Sigmoid colon (tissue), 7 donors: ENCODE measurements at places on chromosomes 12 and 14.
A peak's percentile ranks its signal among the peaks of the same experiment; 100 is the strongest.

GRCh38 chr12:131444220-131445164 is 266.4 kb upstream of the SFSWAP start:
- no peak for DNase-seq

DNA sequence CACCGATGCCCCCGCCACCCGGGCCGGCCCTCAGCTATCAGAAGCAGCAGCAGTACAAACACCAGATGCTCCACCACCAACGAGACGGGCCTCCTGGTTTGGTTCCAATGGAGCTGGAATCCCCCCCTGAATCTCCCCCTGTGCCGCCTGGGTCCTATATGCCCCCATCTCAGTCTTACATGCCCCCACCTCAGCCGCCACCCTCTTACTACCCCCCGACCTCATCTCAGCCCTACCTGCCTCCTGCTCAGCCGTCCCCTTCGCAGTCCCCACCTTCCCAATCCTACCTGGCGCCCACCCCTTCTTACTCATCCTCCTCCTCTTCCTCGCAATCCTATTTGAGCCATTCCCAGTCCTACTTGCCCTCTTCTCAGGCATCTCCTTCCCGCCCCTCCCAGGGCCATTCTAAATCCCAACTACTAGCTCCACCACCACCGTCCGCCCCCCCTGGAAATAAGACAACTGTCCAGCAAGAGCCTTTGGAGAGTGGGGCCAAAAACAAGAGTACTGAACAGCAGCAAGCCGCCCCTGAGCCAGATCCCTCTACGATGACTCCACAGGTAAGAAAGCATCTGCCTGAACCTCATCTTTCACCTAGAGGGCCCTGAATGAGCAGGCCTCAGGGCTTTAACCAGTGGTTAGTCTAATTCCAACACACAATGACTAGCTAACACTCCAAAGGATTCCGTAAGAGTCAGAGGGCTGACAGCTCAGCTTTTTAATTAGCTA is 851 bp downstream of the YLPM1 start:
- DNase-seq: peak; percentile 65

DNA sequence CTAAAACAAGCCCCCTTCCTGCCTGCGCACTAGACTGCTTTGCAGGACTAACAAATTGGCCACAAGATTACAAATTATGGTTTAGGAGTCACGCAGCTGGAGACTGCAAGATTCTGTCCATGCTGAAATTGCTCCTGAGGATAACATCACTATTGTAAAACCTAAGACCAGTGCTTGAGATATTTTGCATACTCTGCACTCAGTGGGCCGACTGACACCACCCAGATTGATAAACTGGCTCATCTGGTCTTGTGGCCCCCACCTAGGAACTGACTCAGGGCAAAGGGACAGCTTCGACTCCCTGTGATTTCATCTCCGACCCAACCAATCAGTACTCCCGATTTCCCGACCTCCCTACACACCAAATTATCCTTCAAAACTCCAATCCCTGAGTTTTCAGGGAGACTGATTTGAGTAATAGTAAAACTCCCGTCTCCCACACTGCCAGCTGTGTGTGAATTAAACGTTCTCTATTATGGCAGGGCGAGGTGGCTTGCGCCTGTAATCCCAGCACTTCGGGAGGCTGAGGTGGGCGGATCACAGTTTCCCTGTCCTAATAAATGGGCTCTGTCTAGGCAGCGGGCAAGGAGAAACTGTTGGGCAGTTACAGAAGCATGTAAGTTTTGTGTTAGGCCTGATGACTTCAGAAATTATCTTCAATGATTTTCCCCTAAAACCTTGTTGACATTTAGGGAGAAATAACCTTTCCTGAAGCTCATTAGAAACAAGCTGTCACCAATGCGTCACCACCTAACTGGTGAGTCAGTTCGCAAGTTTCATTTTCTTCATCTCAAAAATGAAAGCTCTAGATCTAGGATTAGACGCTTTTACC is 5.3 kb upstream of the UBC start:
- DNase-seq: peak; percentile 54

DNA sequence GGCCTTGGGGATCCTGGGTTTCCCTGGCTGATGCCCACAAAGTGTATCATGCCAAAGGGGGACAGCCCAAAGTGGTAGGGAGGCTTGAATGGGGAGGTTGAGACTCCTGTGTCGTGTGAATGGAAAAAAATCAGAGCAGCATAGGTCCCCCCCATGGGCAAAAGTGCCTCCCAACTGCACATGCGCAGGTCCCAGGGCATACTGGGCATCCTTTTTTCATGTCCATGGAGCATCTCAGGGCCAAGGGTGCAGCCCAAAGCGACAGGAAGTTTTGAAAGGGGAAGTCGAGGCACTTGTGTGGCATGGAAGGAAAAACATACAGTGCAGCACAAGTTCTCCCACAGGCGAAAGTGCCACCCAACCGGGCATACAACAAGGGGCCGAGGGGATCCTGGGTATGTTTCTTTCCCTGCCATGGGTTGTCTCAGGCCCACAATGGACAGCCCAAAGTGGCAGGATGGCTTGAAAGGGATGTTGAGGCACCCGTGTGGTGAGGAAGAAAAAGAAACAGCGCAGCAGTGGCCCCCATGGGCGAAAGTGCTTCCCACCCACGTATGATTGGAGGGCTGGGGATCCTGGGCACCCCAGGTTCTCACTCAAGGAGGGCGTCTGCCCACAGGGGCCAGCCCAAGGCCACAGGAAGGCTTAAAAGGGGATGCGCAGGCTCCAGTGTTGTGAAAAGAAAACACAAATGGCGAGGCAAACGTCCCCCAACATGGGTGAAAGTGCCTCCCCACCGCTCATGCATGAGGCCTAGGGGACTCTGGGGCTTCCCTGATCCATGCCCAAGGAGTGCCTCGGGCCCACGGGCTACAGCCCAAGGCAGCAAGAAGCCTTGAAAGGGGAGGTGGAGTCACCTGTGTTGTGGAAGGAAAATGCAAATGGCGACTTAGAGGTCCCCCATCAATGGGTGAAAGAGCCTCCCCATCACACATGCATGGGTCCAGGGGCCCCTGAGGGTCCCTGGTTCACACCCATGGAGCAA is 573.7 kb downstream of the ALG10 start:
- peak; percentile 37 for DNase-seq

- no peak for DNase-seq
Measured at GRCh38 chr12:116150452-116150851, 127.0 kb downstream of the MED13L start.

- no peak for DNase-seq
Measured at GRCh38 chr12:29547151-29547632, 49.7 kb upstream of the OVCH1 start.

- DNase-seq: no peak
Measured at GRCh38 chr12:118017926-118018325, 1.4 kb downstream of the RFC5 start.

DNA sequence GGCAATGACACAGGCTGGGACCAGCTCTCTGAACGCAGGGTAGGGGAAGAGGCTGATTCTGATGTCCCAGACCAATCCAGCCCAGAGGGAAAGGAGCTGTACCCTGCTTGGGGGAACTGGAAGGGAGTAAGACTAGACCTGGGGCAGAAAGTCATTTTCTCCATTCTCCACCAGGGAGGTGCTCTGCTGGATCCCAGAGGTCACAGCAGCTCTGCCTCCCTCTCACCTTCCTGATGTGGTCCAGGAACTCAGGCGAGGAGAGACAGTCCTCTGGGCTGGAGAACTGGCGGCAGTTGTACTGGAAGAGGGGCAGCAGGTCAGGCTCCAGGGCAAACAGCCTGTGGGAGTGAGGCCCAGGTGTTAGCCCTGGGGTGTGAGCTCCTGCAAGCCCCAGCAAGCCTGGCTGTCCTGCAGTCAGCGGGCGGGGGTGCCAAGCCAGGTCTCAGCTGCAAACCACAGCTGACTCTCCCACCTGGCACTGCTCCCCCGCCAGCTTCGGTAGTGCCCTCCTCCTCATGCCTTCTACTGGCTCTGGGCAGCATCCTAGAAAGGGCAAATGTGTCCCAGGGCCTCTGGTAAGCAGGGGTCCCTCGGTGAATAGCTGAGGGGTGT is 1.9 kb downstream of the NGB start:
- DNase-seq: no peak

DNA sequence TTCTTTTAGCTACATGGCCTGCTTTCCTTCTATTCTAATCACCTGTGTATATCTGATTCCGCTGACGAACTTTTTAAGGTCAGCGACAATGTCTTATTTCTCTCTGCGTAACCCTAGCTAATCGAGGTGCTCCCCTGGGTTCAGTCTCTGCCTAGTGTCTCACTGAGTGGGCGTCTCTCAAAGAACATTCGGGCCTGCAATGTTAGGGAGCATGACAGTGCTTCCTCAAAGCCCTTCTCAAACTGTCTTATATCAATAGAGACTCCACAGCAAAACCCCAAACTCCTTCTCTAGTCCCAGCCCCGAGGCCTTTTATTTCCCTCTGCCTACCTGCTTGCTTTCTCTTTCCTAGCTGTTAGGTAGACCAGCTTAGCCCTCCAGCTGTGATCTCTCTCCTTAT is 13.7 kb upstream of the RPS6KL1 start:
- no peak for DNase-seq

DNA sequence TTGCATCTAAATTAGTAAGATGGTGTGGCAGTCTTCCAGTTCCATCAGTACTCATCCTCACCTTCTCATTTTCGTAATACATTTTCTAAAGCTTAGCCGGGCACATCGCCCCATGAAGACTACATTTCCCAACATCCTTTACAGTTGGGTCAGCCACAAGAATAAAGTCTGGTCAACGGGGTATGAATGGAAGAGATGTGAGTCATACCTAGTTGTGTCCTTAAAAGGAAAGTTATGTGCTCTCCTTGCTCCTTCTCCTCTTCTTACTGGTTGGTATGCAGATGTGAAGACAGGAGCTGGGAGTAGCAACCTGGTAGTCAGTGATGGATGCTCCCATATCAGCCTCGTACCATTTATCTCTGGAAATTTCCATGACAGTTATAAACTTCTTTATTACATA is 35.9 kb upstream of the EGLN3 start:
- no peak for DNase-seq

- no peak for DNase-seq
Measured at GRCh38 chr12:103955811-103956508, 9.7 kb upstream of the TDG start.

DNA sequence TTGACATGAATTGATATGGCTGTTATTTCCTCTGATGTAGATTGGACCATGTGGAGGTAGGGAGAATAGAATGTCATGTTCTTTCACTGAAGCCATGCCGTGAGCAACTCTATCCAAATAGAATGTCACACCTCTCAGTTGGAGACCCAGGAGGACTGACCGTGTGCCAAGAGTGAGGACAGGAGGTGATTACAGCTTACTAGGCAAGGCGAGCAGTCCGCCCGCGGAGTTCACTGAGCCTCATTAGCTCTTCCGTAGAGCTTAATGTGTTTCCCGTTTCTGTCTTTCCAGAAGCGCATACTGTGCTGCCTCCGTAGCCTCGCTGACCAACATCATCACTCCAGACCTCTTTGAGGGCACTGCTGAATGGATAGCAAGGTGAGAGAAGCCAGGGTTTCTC is 45.6 kb downstream of the FNTB start:
- DNase-seq: no peak
